ENCODE measurements at places on chromosomes 7 and 10.

DNA sequence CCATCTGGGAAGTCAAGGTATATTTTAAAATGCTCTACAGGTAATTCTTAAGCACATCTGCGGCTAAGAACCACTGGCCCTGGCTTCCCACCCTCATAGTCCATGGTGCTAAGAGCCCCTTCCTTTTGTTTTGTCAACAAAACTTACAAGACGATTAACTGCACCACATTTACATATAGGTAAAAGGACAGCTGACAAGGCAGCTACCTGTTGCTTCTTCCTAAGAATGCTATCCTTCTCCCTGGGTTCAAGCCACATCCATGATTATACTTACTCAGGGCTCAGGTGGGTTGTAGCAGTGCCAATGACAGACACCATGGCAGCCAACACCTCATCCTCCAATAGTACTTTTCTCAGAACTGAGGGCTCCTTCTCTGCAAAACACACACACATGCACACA, 16.3 kb downstream of the ZDHHC16 start:
- no peak for DNase-seq

GRCh38 chr10:33212061-33212748, 122.3 kb downstream of the NRP1 start:
- no peak for DNase-seq

DNA sequence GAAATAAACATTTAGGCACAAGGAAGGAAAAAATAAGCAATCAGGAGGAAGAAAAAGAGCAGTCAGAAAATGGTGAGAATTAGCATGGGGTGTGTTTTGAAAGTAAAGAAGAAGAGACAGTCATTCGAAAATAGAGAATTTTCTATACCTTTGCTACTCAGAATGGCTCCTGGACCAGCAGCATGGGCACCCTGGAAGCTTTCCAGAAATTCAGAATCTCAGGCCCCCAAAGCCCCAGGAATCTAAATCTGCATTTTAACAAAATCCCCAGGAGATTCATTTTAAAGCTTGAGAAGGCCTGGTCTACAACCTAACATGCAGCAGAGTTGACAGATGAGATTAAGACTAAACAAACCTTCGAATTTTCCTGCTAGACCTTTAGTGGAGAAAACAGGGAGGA, 131.2 kb upstream of the HDAC9 start:
- DNase-seq, result no peak

- DNase-seq, result no peak
These were observed 79.0 kb downstream of the COBL start for GRCh38 chr7:51237446-51238133.

DNA sequence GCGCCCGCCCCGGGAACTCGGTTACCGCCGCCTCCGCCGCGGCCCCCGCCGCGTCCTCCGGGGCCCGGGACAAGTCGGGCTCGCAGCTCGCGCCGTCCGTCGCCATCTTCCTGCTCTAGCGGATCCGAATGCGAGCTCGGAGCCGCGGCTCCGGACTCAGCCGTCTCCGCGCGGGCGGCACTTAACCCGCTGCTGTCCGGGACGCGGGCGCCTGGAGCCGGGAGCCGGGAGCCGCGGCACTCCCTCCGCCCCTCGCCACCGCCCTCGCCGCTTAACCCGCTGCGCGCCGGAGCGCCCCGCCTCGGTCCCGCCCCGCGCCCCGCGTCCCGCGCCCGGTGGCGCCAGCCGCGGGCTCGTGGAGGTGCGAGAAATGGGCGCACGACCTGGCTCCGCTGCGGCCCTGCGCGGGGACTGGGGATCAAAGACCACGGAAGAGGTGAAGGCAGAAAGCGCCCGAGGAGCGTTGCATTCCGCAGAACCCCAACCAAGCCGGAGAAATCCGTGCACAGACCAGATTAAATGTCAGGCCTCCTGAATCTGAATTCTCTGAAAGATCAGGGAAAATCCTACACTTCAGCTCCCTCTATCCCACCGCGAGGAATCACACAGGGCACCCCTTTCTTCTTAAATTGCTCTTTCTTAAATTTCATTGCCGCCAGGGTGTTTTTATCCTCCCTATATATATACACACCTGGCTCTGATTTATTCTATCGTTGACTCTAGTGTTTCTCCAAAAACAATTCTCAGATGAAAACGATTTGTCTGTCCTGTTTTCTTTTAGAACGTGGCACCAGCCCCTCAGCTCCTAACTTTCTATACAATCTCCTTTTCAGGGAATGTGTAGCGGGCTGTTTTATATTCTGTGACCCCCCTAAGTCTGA, at the start of gene CTTNBP2:
TSS of gene CTTNBP2 (minus strand) at position 132 of the 881 bp plus-strand sequence. CDS start at position 106, 26 bp downstream.
- no peak for DNase-seq

DNA sequence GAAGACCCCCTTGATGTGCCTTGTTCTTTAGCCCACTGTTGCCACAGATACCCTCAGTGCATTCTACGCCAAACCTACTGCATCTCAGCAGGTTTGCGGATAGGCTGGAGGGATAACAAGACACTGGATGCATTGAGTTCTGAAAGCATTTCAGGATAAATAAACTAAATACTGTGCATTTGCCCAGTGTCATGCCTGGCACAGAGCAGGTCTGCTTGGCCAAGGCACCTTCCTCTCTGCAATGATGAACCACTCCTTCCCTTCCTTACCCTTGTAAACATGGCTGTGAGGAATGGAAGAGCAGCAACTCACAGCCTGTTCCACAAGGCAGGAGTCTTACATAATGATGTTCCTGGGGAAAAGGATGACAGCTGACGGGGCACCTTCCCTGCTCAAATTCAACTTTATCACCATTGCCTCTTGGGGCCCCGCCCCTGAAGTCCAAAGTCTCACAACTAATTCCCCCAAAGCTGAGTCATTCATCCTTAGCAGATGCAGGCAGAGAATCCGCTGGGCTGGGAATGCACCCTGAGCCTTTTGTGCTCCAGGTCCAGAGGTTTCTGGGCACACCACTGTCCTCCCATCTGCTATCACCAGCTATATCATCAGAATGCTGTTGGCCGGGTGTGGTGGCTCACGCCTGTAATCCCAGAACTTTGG, 11.6 kb downstream of the DDX56 start:
- no peak for DNase-seq

DNA sequence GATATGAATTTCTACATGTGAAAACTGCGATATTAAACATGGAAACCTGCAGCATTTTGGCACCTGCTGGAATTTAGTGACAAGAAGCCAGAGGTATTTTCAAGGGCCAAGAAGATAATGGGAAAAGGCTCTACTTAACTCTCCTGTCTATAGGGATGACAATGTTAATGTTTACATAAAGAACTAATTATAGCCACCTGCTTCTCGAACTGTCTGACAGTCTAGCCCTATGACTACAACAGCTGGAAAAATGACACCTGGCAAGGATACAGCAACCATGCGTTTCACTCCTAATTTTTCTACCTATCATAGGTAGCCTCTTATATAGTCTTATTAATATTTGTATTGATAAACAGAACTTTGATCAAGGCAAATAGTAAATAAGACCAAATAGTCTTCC, 49.6 kb downstream of the MAGI2 start:
- DNase-seq, result no peak

GRCh38 chr7:13981070-13981469, 8.4 kb downstream of the ETV1 start:
- DNase-seq, result no peak

GRCh38 chr7:21867816-21868575, 77.7 kb downstream of the CDCA7L start:
- no peak for DNase-seq

- no peak for DNase-seq
These were observed 95.7 kb downstream of the CTTNBP2 start for GRCh38 chr7:117777335-117778142.

DNA sequence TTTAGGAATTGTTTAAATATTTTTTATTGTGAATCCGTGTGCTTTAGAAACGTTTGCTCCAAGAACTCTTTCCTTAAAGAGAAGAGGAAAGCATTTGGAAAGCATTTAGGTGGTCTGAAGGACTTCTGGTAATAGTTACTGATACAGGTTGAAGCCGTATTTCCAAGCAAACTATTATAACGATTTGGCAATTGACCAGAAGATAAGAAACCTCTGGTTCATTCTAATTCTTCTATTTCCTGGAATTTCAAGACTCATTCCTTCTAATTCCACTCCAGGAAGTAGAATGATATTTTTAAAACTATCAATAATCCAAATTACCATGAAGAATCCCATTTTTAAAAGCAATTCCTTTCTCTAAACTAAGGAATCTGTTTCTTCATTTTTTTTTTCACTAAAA, 158.9 kb upstream of the AGR3 start:
- no peak for DNase-seq

- no peak for DNase-seq
These were observed 177.5 kb downstream of the ANK3 start for GRCh38 chr10:60212195-60212594.

GRCh38 chr10:31617757-31618156, 298.7 kb downstream of the ZEB1 start:
- DNase-seq, result no peak

GRCh38 chr10:11714750-11715365, 27.3 kb upstream of the ECHDC3 start:
- DNase-seq, result no peak

GRCh38 chr10:82498976-82499375, 624.0 kb downstream of the NRG3 start:
- no peak for DNase-seq

DNA sequence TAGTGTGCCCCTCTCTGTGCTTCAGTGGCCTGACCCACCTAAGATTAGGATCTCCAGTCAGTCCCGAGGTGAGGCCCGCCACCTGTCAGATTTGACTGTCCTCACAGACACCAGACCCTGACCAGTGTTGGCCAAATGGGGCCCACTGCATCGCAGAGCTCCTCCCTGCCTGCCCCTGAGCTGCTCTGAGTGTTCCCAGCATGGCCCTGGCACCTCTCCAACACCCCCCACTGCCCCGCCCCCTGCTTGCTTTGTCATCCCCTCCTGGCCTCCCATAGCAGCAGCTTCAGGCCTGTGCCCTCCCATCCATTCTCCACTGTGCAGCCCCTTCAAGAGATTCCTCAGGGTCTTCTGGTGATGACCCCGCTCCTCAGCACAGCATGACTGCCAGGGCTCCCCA, 67.6 kb downstream of the C10orf120 start:
- no peak for DNase-seq

- no peak for DNase-seq
These were observed 47.3 kb upstream of the PIP4K2A start for GRCh38 chr10:22761569-22762220.

DNA sequence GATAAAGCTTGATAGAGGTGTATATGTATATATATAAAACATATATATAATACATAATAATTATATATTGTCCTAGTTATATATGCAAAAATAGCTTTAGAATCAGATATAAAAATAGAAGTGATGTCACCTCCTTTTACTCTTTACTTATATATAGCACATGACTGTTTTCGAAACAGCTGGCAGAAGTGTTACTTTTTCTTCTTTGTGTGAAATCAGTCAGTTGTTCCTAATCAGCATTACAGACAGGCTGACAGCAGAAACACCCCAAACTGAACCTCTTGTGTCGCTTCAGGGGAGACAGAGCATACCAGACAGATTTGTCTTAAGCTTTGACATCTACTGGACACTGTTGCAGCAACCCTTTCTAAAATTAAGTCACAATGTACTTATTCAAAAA, 684.9 kb upstream of the CELF2 start:
- DNase-seq, result no peak

DNA sequence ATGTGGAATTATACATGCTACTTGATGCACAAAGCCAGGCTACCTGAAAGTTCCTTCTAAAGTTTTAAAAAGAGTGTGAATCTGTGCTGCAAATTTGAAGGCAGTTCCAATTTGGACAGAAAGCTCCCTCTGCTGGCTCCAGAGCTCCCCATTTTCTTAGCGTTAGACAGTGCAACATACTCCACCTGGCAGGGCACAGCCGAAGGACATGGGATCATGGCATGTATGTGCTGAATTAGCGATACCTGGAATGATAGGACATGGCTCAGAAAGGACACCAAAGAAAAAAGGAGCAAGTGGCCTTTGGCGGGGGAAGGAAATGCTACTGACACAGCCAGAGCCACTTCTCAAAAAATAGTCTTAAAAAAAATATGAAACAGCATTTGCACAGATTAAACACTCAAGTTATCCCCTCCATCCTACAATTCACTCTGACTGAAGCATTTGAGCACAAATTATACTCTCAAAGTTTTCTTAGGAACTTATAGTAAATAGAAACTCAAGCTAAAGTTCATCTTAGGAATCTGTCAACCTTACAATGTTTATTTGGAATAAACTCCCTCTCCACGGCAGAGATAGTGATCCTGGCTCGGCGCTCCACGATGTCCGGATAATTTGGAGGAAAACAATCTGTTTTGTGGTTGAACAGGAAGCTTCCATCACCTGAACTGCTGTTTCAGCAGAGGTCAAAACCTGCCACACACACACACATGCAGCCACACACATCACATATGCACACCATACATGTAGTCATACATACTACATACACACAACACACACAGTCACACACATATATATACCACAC, 80.0 kb downstream of the C7orf25 start:
- no peak for DNase-seq

DNA sequence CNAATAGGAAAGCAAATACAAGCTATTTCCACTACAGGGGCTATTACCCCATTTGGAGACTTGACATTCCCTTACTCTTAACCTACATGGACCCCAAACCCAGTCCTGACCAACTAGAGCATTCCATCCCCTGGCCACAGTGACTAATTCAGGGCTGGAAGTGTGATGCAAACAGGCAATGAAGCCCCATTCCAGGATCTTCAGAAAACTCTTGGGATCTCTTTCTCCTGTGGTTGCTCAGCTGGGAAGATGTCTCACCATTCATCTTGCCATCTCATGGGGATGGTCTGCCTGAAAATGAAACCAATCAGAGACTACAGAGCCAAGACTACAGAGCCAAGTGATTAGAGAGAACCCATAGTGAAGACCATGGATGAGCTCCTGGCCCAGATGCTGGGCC, 206.2 kb downstream of the ZNF365 start:
- DNase-seq, result no peak

DNA sequence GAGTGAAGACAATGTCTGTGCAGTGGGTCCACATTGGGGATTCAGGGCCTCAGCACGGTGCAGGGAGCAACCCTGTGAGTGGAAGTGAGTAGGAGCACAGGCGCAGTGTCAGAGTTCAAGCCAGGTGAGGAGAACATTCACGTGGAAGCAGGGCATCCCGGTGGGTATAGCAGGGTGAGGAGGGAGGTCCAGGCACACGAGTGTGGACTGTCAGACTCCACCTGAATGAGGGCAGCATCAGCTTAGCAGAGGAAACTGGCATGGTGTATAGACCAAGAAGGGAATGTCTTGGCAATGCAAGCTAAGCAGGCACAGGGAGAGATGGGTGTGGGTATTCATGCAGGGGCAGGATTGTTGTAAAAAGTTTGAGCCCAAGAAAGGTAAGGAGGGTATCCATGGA, 15.3 kb upstream of the LRRC72 start:
- no peak for DNase-seq

- no peak for DNase-seq
These were observed 89.1 kb upstream of the HABP2 start for GRCh38 chr10:113463777-113464176.

DNA sequence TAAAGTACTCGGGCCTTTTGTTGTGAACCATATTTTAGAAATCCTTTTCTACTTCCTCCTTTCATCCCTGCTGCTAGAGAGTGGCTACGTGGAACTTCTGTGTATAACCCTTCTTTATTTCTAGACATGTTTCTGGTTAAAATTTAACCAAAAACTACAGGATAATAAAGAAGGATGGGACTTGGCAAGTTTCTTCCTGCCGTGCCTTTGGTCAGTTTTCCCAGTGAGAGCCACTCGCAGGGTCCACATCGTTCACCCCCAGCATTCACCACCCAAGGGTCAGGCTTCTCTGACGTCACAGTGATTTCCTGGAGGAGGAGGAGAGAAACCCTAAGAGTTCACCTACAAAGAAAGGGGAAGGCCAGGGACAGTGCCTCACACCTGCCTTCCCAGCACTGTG, 45.4 kb downstream of the NKX6-2 start:
- no peak for DNase-seq

GRCh38 chr10:72342911-72343310, 11.8 kb downstream of the DNAJB12 start:
- no peak for DNase-seq

Data from stimulated activated CD4-positive, alpha-beta T cell treated with anti-CD3 and anti-CD28 coated beads, Interleukin-15, amount 100 ng/mL, for 1 hour (primary cell).